ENCODE measurements at places on chromosomes 3 and 15.

GRCh38 chr3:3708769-3709115 lies 90.5 kb upstream of the LRRN1 start:
- no peak for DNase-seq

DNA sequence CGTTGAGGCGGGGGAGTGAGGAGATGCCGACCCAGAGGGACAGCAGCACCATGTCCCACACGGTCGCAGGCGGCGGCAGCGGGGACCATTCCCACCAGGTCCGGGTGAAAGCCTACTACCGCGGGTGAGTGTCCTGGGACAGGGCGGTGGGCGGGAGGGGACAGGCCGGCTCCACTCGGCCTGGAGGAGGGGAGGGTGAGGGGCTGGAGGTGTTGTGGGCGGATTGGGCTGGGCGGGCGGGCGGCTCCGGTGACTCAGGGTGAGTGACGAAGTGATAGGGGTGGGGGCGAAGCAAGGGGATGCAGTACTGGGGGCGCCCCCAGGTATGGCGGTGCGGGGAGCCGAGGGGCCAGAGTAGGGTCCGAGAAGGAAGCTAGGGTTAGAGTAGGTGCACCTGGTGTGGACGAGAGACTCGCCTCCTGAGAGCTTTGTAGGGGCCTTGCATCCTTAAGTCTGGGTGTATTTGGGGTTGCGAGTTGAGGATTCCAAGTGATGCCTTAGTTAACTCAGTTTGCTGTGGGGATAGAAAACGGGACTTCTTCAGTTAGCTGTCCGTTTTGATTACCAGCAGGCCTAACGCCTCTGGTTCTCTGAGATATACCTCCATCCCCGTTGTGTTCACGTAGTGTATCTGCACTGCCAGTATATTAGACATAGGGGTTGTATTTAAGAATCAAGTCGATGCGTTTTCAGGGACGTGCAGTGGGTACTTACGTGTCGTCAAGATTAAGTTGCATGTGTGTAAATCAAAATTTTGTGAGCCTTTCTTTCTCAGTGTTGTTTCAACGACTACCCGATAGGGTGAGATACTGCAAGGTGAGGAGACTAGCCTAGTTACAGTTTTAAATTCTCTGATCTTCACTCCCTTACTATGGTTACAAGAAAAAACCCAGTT lies 670 bp downstream of the PRKCI start:
- no peak for DNase-seq

- peak; percentile 80 for DNase-seq
These were observed at the start of gene NME9 for GRCh38 chr3:138329127-138329983. Gene NME9 (minus strand): TSS chr3:138329851. CDS start chr3:138329335, 516 bp downstream.

- no peak for DNase-seq
These were observed 103.7 kb downstream of the MYH15 start for GRCh38 chr3:108406661-108407206.

- DNase-seq: no peak
These were observed 126.5 kb downstream of the ZNF385D start for GRCh38 chr3:21624524-21624923.

GRCh38 chr3:28916713-28917499 lies 364.0 kb upstream of the RBMS3 start:
- DNase-seq: no peak

DNA sequence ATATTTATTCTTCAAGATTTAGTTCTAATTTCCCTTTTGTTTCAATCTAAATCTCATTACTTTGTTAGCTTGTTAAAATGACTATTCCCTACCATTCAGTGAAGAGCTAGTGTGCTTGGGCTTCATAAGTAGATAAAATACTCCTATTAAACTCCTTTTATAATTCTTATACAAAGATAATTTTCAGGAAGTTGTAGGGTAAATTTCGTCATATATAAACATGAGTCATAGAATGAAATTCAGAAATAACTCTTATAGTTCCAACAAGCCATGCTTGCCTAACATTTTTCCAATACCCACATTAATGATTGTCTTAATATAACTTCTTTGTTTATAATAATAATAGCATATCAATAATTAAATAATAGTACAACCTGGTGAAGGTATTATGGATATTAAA lies 407.3 kb downstream of the NAALADL2 start:
- DNase-seq: no peak

- DNase-seq: no peak
These were observed 747 bp downstream of the NSUN3 start for GRCh38 chr3:94063496-94064119.

Measured in stimulated activated CD4-positive, alpha-beta T cell treated with anti-CD3 and anti-CD28 coated beads, Interleukin-1b, Interleukin-23, amount 100 ng/mL, for 1 hour (primary cell).